ENCODE measurements at places on chromosomes 2 and 18.

DNA sequence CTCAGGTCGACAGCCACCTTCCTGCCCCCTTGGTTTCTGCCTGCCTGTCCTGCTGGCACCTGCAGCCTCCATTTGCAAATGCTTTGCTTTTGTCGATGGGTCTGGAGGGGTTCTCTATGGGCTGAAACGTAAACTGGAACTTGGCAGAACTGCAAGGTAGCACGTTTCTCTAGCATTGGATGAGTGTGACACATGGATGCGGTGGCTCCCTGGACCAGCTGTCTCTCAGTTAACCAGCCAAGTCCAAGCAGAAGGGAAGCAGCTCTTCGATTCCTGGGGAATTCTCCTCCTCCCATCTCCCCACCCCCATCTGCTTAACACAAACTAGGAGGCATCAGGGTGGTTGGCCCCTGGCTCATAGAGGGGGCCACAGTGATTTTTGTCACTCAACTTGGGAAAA is 57.3 kb downstream of the ITGB1BP1 start:
- DNase-seq = no peak

DNA sequence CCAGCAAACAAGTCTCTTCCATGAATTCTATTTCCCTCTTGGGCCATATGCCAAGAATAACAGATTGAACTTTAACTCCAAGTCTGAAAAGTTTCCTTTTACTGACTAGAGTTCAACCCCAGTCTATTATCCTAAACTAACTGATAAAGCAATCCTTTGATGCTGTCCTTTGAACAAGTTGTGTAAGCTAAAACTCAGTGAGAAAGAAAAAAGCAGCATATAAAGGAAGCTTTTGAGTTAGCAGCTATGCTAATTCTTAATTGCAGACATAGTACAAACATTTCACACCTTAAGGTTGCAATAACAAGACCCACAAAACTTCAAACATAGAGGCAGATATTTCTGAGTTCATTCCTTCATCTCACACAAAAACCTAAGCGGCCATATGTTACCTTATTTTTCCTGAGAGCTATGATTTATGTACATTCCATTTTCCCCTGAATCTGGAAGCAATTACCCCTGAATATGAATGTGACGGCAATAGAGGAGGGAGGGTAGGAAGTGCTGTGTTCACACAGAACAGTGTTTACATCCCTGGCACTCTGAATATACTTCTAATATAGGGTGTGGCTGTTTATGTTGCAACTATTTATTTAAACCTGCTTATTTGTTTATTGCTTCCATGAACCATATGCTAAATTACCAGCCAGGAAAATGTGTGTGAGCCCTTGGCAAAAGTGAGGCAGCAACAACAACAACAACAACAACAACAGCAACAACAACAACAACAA is 180.6 kb downstream of the IRS1 start:
- no peak for DNase-seq

DNA sequence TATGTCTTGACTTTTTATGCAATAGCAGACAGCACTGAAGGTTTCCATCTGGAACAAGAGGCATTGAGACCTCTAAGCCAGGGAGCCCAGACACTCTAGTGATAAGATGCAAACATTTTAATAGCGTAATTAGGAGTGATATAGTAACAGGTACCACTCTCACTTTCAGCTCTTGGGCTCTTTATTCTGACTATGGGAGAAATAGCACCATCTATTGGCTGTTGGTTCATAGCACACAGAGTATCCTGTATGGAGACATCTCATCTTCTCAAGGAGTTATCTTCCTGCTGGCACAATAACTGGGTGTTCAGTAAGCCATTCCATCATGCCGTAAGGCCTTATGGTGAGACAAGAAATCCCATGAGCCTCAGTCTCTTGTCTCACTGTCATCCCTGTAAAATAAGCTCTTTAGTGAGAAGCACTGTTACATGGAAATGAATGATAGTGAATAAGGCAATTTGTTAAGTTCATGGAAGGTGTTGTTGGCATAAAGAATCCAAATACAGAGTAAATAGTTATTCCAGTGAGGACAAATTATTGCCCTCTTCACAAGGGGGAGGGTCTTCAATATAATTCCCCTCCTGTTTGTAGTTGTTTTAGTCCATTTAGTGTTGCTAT is 48.3 kb downstream of the THUMPD2 start:
- peak; percentile 54 for DNase-seq

DNA sequence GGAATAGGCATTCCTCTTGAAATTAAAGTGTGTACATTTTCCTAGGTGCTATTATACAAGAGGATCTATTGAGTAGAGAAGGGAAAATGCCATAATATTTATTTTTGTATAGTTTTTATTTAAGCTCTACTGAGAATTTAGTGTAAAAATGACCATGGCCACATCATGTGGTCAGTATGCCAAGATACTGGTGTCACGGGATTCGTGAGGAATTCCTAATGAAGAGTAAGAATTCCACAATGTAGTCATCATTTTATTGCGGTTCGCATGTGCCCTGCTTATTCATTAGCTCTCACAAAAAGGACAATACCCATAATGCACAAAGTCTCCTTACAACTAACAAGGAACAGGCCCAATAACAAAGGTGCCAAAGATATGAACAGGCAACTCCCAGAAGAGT is 39.3 kb upstream of the PARD3B start:
- no peak for DNase-seq

GRCh38 chr2:42567806-42568400 is 529 bp upstream of the MTA3 start:
- DNase-seq = no peak

Measured in OCI-M1 (cell line).